ENCODE measurements at places on chromosomes 6 and 20.

- DNase-seq: peak; percentile 8
Measured at GRCh38 chr6:30881392-30882203, 2.7 kb upstream of the DDR1 start.

- peak; percentile 72 for DNase-seq
Measured at GRCh38 chr20:63461104-63461763, 11.2 kb downstream of the KCNQ2 start.

- DNase-seq: no peak
Measured at GRCh38 chr6:25715794-25716193, 38.7 kb upstream of the SLC17A4 start.

- DNase-seq: no peak
Measured at GRCh38 chr6:126181173-126181741, 158.7 kb upstream of the CENPW start.

DNA sequence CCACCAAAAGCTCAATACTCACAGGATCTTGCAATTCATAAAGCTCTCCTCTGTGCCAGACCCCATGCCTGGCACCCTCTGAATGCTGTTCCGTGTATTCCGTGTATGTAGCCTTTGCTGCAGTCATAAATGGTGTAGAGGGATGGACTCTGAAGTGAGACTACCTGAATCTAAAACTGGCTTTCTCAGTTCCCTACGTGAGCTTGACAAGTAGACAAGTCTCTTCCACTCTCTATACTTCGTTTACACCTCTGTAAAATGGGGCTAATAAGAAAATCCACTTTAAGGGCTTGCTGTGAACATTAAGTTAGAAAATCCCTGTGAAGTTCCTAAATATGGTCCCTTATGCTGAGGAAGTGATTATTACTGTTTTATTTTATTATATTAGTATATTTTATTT is 31.5 kb downstream of the PPP1R16B start:
- DNase-seq: no peak

GRCh38 chr20:9971746-9972145 is 63.0 kb upstream of the ANKEF1 start:
- DNase-seq: no peak

- no peak for DNase-seq
Measured at GRCh38 chr20:39773380-39774000, 811.3 kb downstream of the DHX35 start.

DNA sequence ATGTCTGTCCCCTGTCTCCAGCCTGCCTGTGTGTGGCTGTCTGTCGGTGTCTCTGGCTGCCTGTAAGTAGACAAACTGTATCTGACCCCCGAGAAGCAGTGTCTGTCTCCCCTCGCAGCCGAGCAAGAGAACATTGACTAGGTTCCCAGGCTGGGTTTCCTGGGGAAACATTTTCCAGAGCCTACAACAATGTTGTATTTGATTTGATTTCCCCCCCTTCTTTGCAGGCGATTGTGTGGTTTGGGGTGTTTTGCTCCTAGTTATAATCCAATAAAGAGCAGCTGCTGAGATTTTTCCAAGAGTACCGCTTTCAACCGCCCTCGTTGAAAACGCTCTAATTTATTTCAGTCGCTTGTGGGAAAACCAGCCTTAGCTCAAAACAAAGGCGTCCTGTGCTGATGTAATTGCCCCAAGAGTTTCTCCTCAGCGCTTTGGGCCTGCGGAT is 92.6 kb downstream of the CDC5L start:
- DNase-seq: no peak

DNA sequence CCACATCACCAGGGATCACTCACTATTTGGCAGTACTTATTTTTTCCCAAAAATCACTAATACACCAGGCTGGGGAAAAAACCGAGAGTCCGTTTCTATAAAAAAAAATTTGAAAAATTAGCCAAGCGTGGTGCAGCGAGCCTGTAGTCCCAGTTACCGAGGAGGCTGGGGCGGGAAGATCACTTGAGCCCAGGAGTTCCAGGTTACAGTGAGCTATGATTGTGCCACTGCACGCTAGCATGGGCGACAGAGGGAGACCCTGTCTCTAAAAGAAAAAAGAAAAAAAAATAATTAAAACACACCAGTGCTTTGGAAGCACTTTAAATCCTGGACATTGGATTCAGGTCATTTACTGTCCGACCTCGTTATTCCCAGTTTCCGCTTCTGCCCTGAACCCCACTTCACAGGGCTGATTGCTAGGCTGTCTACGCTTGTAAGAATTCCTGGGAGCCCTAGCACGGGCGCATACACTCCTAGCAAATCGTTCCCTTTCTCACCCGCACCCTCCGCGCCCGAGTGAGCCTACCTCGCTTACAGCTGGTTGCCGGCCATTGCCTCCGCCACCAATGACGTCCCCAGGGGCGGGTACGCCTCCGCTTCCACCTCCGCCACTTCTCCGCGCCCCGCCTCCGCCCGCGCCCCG is at the start of gene TPMT:
Gene TPMT (minus strand): TSS at position 571 of the 643 bp plus-strand sequence. CDS start 5,950 bp downstream, outside the sequence.
- no peak for DNase-seq

- peak; percentile 16 for DNase-seq
Measured at GRCh38 chr6:123201869-123202372, 205.9 kb downstream of the CLVS2 start.

DNA sequence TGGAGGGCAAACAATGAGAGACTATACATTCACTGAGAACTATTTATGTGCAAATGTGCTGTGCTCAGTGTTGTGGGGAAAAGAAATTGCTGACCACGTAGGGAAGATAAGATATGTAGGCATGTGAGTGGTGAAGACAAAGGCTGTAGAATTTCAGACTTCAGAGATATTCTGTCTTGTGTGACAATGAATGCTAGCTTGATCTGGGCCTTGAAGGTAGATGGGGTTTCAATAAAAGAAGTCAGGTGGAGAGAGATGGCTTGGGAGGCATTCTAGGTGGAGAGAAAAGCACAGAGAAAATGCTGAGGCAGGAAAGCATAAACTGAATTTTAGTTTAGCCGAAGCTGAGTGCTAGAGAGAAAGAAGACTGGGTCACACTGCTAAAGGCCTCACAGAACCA is 56.8 kb upstream of the EEF1A1 start:
- DNase-seq: no peak

GRCh38 chr6:57306273-57306672 is 11.2 kb upstream of the PRIM2 start:
- no peak for DNase-seq

DNA sequence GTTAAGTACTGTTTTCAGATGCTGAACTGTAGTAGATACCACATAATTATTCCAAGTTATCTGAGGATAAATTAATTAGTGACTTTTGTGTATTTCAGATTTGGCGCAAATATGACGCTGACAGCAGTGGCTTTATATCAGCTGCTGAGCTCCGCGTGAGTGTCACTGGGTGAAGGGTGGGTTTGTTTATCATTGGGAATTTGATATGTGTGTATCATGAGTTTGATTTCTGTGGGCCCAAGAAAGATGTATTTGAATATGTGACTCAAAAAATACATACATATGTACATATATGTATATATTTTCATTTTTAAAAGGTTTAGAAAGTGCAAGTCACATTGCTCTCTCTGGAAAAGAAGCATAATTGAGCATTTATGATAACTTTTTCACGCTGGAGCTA is 17.4 kb downstream of the SCGN start:
- no peak for DNase-seq

GRCh38 chr6:38378801-38379200 is 260.9 kb downstream of the BTBD9 start:
- no peak for DNase-seq

DNA sequence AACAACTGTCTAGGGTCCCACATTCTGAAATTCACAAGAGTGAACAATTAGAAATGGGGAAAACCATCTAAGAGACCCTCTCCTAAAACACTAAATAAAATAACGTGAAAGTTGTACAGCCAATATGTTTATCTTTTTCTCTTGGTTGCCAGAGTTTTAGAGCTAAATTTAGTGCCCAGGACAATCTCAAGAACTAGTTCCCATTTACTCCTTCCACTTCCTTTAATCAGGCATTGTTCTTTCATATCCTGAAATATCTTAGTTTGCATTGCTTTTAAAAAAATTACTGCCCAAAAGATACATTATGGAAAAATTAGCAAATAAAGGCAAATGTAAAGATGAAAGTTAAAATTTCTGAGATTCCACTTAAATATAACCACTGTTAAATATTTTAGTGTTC is 33.1 kb upstream of the UBR2 start:
- no peak for DNase-seq

DNA sequence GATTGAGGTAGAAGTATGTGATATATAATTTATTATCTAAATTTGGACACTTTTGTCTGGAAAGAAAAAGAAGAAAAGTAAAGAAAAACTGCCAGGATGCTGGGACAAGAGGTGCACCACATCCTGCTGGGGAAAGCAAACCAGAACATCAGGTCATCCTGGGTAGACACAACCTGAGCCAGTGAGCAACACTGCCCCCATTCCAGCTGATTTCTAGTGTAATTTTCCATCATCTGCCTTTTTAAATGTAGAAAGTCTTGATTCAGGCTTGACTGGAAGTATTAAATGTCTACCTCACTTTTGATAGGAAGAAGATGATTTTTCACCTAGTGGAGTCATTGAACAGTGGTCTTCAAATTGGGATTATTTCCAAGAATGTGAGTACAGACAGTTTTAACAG is 1164.5 kb upstream of the CITED2 start:
- no peak for DNase-seq

GRCh38 chr6:166565084-166565967 is 21.2 kb downstream of the RAMACL start:
- DNase-seq: no peak

GRCh38 chr20:48384147-48384818 is 443.5 kb downstream of the PREX1 start:
- DNase-seq: peak; percentile 87

- DNase-seq: no peak
Measured at GRCh38 chr6:36980876-36981619, 4.9 kb downstream of the MTCH1 start.

GRCh38 chr6:35474942-35475570 is 6.9 kb downstream of the RPL10A start:
- no peak for DNase-seq

GRCh38 chr6:17932330-17932852 is 55.0 kb downstream of the KIF13A start:
- no peak for DNase-seq

GRCh38 chr6:166534658-166535406 is 51.6 kb downstream of the RAMACL start:
- no peak for DNase-seq

GRCh38 chr20:62301111-62301668 is 1.6 kb upstream of the ADRM1 start:
- no peak for DNase-seq

- DNase-seq: no peak
Measured at GRCh38 chr6:41232667-41233066, 4.5 kb downstream of the TREML4 start.

DNA sequence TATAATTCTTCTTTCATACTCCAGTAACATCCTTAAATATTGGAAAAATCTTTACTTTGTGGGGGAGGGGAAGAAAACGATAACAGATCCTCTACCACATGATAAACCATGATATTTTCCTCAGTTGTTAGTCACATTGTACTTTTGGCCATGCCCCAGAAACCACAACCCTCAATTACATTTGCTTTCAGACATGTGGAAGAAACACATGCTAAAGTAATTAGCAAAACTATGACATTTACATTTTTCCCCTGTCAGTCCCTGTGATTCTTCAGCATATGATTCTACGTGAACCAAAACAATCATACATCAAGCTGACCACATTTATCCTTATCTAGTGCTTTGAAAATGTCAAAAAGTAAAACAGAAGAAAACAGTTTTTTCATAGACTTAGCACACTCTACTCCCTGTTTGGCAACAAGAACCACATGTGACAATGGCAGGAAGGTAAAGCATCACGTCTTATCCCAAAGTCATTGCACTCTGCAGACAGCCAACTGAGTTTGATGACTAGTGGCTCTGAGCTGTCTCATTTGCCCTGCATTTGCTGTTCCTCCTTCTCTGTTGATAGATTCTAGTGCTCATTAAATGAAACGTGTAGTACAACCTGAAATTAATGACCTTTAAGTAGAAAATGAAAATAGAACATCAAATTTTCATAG is 505.8 kb upstream of the MARCKS start:
- no peak for DNase-seq

DNA sequence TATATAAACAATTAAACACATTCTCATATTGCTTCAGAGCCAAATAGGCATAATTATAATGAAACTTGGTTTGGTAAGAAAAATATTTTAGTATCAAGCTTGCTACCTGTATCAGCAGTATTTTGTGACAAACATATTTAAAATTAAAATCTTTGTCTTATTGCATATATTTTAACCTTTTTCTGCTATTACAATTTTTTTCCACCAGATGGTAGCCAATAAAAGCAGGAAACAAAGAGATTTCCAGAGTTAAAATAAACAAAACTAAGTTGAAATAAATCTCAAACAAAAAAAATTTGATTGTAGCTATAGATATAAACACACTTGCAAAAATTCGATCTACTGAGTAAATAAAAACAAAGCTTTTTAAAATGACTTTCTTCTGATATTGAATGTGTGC is 491.3 kb upstream of the GJE1 start:
- DNase-seq: no peak

GRCh38 chr6:109059571-109060021 is 35.0 kb downstream of the SESN1 start:
- DNase-seq: no peak

GRCh38 chr20:48236000-48236970 is 451.0 kb upstream of the SULF2 start:
- DNase-seq: no peak

- peak; percentile 67 for DNase-seq
Measured at GRCh38 chr6:128519132-128519930, 1.1 kb downstream of the PTPRK start.

GRCh38 chr20:37651932-37652331 is 41.9 kb upstream of the CTNNBL1 start:
- DNase-seq: peak; percentile 69

GRCh38 chr6:31081872-31082271 is 30.5 kb downstream of the C6orf15 start:
- no peak for DNase-seq

DNA sequence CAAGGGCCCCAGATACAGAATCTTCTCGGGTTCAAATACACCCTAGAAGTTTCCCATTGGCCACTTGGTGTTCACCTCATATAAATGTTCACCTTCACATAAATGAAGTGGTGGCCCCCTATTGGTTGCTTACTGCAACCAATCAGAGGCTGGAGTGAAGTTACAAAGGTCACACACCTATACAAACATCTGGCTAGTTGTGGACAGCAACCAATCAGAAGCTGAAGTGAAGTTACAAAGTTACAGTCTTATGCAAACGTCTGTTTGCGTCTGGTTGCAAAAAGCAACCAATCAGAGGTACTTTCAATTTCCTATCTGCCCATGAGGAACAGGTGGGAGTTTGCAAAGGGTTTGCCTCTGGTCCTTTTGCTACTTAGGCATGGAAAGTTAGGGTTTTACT is 206.5 kb upstream of the BMP2 start:
- no peak for DNase-seq

GRCh38 chr6:124203101-124203811 is 399.6 kb downstream of the NKAIN2 start:
- no peak for DNase-seq

DNA sequence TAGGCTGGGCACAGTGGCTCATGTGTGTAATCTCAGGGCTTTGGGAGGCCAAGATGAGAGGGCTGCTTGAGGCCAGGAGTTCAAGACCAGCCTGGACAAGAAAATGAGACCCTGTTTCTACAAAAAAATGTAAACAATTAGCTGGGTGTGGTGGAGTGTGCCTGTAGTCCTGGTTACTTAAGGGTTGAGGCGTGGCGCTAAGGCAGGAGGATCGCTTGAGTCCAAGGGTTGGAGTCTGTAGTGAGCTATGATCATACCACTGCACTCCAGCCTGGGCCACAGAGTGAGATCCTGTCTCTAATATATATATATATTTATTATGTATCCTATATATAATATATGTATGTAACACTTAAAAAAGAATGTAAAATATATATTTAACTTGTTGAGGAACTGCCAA is 7.9 kb upstream of the ABRACL start:
- DNase-seq: no peak

Data from WTC11 (cell line).